CD4-positive, alpha-beta T cell treated with Interleukin-15 for 4 hours (primary cell): ENCODE measurements at places on chromosomes 2 and 18.

DNA sequence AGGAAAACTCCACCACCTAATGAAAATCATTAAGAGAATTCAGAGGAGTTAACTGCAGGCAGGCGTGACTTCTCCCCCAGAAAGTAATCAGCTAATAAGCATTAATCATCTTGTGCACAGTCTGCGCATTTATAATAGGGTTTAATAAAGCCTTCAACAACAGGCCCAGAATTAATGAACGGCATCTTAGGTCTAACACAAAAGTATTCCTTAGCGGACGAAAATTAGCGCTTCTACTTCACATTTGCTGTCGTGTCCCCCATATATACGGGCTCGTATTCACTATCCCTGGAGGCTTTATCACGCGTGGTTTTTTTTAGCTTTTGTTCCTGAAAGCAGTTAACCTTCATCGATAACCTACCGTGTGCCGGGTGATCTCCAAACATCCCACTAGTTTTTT lies 1.8 kb downstream of the ATP8B1 start:
- no peak for DNase-seq

DNA sequence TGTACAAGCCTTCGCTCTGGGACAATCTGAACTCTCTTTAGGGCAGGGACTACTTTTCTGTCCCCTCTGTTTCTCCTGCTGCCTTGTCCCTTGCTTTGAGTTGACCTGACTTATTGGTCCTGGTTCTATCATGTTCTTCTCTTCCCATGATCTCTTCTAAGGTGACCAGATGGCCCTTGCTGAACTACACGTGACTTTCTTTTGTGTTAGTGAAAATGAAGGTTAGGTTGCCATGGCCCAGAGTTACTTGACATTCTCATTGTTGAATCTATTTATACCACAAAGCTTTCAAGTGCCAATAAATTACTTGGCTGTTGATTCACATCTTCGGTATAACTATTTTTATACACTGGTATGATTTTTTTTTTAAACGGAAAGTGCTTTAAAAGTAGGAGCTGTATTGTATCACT lies 24.4 kb downstream of the MRPL33 start:
- no peak for DNase-seq

- no peak for DNase-seq
Observed at GRCh38 chr2:31192396-31192795, 24.9 kb downstream of the CAPN14 start.

- no peak for DNase-seq
Observed at GRCh38 chr2:215141706-215142105, 3.3 kb upstream of the ABCA12 start.

- DNase-seq, result no peak
Observed at GRCh38 chr2:149156971-149157740, 118.7 kb downstream of the LYPD6B start.

DNA sequence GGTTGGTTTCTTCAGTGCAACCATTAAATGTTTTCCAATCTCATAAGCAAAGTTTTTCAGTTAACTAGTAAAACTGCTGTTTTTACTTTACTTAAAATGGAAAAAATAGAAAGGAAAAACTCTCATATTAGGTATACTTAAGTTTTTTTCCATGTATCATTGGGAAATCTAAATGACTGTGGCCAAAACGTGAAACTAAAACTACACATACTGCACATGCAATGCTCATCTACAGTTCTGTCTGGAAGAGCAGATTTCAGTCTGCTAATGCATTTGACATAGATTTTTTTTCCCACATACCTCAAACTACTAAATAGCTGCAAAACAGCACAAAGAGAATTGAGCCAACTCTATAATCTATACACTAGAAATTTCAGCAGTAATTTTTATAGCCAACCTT lies 62.6 kb downstream of the COL5A2 start:
- no peak for DNase-seq

- no peak for DNase-seq
Observed at GRCh38 chr2:187453078-187453641, 5.1 kb upstream of the CALCRL start.

GRCh38 chr18:65938592-65939372 lies 188.0 kb downstream of the CDH7 start:
- no peak for DNase-seq

DNA sequence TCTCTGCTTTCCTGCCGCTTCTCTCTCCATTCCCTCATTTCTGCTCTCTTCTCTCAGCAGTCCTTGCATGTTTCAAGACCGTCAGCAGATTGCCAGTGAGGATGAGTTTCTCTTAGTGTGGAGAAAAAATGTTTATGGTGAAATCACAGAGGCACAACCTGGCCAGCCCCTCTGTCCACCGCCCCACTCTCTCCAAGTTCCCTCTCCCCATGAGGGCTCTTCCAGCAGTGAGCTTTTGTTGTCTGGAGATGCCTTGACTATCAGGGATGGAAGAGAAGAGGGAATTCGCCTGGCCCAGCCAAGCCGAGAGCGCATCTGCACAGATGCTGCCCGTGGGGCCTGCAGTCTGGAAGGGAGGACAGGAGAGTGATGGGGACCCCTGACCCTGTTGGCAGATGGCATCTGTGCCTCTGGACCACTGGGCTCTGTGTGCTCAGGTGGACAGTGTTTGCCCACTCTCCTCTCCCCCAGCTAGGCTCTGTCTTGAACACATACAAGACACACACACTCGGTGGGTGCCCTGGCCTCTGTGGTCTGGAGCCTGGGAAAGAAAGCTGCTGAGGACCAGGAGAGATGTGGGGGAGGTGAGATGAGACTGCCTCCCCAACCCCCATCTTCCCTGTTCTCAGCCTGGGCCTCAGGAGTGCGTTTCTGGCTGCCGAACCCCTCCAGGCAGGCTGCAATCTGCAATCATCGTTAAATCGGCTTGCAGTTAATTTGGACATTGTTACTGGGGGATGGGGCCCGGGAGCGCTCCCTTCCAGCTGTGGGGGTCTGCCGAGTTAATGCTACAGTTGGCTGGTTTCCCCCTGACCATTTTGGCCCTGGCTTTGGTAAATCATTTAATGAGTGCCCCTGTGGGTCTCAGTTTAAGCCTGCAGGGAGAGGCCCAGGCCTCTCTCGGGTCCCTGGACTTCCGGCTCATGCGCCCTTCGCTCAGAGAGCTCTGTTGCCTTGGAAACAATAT lies 4.5 kb downstream of the ITM2C start:
- no peak for DNase-seq

DNA sequence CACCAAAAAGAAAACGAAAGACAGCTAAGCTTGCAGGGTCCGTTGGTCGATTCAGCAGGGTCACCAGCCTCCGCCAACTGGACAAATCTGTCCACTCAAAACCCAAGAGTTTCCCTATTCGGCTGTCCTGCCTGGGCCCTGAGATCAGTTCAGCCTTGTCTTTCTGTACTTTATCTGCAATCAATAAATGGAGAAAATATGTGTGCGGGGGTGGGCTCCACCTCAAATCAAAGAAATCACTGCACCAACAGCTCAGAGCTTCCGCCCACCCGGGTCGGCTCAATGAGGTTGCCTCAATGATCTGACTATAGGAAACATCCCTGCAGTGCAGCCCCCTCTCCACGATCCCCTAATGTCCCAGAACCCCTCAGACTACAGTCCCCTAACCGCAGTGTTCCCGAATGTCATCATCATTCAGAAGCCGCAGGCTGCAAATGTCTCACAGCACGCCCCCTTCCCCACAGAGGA lies 447 bp downstream of the GGCX start:
- DNase-seq, result no peak

DNA sequence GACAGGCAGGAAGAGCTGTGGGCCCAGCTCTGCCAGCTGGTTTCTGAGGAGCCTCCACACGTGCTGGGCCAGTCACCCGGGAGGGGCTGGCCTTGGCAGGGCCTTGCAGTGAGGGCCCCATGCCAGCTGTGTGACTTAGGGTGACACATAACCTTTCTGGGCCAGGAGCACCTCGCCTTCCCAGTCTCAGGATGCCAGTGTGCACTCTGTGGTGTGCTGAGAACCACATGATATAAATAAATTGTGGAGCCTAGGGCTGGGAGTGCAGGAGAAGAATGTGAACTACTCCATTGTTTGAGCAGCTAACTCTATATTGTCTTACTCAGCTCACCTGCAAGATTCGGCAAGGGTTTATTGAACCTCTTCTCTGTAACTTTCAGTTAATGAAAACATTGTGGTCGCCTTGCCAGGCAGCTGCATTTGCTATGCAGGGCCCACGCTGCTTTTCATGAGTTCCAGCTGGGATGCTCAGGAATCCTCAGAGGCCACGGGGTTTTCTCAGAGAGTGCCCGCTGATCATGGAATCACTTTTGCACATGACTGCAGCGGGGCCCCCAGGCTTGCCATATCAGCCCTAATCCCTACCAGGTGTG lies 222.3 kb downstream of the SH3RF3 start:
- no peak for DNase-seq

- no peak for DNase-seq
Observed at GRCh38 chr18:63774511-63774910, 707 bp upstream of the SERPINB7 start.

GRCh38 chr2:12674644-12675328 lies 42.0 kb upstream of the TRIB2 start:
- DNase-seq, result no peak

DNA sequence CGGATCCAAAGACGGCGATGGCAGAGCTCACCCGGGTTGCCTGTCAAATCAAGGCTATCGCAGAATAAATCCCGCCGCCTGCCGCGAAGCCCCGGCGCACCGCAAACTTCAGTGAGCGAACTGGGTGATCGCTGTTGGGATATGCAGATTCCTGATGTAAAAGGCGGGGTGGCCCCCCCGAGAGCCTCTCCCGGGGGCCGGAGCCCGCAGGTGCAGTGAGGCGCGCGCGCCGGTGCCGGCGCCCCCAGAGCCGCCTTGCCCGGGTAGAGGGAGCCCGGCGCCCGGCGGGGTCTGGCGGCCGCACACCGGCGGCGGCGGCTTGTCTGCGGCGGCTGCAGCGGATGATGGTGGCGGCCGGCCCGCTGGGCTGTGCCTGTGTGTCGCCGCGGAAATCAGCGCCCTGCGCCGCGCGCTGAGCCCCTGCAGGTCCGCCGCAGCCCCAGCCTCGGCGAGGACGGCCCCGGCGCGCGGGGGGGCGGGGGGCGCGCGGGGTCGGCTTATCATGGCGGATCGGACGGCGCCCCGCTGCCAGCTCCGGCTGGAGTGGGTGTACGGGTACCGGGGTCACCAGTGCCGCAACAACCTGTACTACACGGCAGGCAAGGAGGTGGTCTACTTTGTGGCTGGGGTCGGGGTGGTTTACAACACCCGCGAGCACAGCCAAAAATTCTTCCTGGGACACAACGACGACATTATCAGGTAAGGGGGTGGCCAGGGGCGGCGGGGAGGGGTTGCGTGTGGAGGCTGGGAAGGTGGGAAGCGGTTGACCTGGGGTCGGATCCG lies 1.3 kb downstream of the EML6 start:
- no peak for DNase-seq

GRCh38 chr2:235305678-235306077 lies 188.2 kb upstream of the AGAP1 start:
- DNase-seq, result no peak

GRCh38 chr2:134639265-134639664 lies 79.5 kb downstream of the TMEM163 start:
- no peak for DNase-seq

DNA sequence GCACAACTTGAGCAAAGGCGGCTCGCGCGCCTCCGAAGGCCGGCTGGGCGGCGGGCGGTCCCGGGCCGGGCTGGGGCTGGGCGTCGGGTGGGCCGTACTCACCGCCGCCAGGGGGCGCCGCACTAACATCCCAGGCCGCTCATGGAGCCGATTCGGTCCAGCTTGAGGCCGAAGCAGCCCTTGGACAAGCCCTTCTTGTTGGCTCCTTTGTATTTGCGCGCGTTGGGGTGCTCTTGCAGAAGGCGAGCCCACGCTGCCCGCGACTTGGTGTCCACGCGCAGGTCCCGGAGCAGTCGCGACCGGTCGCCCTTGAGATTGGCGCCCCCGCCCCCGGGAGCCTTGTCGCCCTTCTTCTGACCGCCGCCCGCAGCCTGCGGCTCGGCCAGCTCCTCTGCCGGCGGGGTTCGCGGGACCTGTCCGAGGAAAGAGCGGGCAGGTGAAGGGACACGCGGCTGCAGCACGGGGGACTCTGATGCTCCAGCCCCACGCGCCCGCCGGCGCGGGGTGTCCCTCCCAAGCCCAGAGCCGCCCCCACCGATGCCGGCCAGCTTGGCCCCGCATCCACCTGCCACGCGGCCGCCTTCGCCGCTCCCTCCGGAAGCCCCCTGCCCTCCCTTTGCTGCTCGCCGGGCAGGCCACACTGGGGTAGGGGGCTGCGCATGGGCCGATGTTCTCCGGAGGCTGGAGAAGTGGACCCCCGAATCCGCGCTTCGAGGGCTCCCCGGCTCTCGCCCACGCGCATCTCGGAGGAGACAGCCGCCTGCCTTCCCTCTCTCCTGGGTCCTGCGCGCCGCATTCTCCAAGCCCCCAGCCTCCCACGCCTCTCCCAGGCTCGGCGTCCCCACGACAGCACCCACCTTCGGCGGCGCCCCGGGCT lies 655 bp downstream of the NPPC start:
- peak; percentile 51 for DNase-seq

DNA sequence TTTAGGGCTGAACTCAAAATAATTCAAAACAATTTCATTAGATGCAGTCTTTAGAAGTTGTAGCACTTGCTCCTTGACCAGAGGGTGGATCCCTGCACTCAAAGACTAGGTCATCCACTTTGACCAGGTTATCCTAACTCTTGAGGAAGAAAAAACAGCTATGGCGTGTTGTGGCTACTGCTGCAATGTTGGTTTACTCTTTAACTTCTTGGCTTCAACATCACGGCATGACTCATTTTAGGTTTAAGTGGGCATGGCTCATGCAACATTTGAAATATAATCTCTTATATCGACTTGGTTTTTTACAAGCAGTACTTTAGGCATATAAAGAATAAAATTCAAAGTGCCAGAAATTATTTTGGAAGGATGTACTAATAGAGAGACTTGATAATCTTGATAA lies 35.4 kb downstream of the ANKRD29 start:
- no peak for DNase-seq

GRCh38 chr2:157158111-157158510 lies 99.4 kb upstream of the GALNT5 start:
- DNase-seq, result no peak

DNA sequence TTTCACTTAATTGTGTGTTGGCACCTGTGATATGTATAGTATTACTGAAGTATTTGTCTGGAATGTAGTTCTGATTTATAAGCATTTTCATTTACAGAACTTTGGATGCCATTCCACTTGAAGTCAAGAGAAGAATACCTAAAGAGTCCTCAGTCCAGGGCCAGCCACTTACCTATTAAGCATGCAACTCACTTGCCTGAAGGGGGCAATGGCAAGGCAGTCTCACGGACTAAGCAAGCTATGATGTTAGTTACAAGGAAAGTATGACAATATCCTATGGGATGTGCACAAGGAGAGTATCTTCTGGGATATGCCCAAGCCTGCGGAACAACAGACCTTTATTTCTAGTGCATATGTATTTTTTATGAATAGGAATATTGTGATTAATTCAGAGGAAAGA lies 369.4 kb upstream of the GCFC2 start:
- no peak for DNase-seq

GRCh38 chr2:224932522-224932921 lies 109.7 kb downstream of the DOCK10 start:
- DNase-seq, result no peak
